ENCODE measurements at places on chromosomes 11 and 22. TPM values are rescaled to one million over a fixed set of nuclear protein-coding genes. Genes with fewer than 3 reads are reported as not detected.
A peak's percentile ranks its signal among the peaks of the same experiment; 100 is the strongest.

Gene FBLN1
- total RNA-seq = not detected

DNA sequence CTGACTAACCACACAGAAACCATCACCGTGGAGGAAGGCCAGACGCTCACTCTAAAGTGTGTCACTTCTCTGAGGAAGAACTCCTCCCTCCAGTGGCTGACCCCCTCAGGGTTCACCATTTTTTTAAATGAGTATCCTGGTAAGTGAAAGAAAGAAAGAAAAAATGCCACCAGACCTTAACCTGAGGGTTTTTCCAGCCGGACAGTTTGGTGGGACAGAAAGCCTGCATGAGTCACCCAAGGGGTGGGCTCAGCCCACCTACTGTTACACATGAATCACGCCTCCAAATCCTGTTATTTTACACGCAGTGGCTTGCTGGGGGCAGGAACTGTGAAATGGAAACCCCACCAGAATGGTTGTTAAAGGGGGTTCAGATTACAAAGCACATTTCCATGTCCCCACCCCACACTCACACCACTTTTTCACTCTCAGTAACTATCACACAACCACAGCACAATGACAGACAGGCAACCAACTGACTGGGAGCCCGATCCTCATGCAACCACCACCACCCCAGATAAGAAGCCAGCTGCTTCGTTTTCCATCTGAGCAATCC lies 11.9 kb downstream of the CRTAM start:
- H3K27me3 ChIP-seq = no peaks in the 10 kb centered on the region
- no peak overlapping the region for H3K4me3 ChIP-seq
- H3K27ac ChIP-seq = no peak overlapping the region

DNA sequence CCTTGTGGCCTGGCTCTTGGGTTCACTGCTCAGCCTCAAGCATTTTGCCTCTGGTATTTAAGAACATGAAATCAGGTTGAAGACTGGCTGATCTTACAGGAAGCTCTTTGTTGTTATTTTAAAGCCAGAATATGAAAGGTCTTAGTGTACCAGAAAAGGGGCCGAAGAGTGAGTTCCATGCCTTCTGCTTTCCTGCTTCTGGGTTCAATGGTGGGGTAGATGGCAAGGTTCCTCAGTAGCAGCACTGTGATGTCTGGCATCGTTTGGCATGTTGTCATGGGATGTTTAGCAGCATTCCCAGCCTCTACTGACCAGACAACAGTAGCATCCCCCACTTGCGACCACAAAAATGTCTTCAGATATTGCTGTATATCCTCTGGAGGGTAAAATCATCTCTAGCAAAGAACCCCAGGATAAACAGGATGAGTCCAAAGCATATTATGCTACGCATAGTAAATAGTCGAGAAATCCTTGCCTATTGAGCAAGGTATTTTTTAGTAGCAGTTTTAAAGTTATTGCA lies 2.4 kb downstream of the VPS26B start:
- H3K36me3 ChIP-seq = no peaks in the 10 kb centered on the region
- peak overlapping the region; percentile 18 for H3K4me3 ChIP-seq
- H3K4me1 ChIP-seq = peaks cover 71% of the 10 kb centered on the region
- no peaks in the 10 kb centered on the region for H3K27me3 ChIP-seq

Gene DEUP1
- not detected for total RNA-seq

DNA sequence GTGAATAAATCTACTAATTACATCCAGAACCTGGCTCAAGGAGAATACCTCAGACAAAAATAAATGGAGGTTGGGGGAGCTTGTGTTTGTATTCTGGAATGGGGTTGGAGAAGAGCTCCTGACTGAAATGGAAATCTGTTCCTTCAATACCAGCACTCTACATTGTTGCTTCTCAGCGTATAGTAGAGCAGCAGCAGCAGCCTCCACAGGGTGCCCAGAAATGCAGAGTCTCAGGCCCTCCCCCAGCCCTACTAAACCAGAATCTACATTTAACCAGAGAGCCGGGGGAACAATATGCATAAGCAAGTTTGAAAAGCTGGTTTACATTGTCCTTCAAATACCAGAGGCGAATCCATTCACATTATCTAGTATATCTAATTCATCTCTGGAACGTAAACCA lies 474.8 kb downstream of the NTM start:
- no peak for DNase-seq
- H3K27me3 ChIP-seq = no peaks in the 10 kb centered on the region
- H3K4me1 ChIP-seq = no peaks in the 10 kb centered on the region
- H3K36me3 ChIP-seq = no peaks in the 10 kb centered on the region
- H3K27ac ChIP-seq = no peak overlapping the region

- no peak for DNase-seq
- H3K4me3 ChIP-seq = no peak overlapping the region
- H3K27ac ChIP-seq = no peak overlapping the region
- peaks cover 7% of the 10 kb centered on the region for H3K36me3 ChIP-seq
- H3K4me1 ChIP-seq = peaks cover 9% of the 10 kb centered on the region
These were observed 35.6 kb downstream of the PRDM11 start for GRCh38 chr11:45181889-45182550.

Gene ENTHD1
- total RNA-seq = 0.47 TPM
